ENCODE measurements at places on chromosomes 2 and 18.
A peak's percentile ranks its signal among the peaks of the same experiment; 100 is the strongest.

DNA sequence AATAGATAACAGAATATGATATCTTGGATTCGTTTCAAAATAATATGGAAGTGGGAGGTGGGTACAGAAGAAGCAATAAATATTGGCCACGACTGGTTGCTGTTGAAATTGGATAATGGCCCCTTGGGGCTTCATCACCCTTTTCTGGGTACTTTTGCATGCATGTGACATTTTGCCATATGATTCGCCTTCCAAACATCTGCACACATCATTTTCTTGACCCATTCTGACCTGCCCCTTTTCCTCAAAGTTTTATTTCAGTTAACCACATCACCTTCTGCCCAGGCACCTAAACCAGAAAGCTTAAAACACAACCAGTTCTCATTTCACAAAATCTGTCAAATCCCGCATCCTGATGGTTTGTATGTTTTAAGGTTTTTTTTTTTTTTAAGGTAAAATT, 116.7 kb upstream of the AGAP1 start:
- DNase-seq: no peak

DNA sequence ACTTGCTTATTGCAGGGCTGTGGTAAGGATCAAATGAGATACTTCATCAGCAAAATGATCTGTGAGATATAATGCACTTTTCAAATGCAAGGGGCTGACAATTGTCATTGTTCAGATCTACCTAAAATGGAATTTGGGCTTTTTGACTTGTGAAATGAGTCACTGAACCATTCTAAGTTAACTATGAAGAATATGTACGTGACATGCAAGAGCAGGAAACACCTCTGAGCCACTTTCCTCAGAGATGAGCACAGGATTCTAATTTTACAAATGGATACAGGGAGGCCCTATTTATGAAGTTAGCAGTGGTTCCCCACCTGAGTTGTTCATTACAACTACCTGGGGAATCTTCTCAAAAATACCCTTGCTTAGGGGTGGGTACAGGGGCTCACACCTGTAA, 26.7 kb downstream of the CTLA4 start:
- no peak for DNase-seq

DNA sequence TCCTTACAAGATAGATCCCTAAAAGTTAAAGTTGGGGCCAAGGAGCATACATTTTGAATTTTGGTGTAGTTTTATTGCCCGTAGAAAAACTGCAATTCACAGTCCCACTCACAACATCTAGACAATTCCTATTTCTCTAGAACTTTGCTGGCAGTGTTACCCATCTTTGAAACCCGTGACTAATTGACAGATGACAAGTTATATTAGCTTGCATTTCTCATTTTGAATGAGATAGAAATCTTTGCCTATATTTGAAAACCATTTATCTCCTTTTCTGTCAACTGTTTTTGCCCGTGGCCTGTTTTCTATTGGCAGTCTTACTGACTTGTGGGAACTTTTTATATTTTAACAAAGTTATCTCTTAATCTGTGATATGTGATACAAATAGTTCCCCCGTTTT, 50.0 kb downstream of the OXER1 start:
- no peak for DNase-seq

DNA sequence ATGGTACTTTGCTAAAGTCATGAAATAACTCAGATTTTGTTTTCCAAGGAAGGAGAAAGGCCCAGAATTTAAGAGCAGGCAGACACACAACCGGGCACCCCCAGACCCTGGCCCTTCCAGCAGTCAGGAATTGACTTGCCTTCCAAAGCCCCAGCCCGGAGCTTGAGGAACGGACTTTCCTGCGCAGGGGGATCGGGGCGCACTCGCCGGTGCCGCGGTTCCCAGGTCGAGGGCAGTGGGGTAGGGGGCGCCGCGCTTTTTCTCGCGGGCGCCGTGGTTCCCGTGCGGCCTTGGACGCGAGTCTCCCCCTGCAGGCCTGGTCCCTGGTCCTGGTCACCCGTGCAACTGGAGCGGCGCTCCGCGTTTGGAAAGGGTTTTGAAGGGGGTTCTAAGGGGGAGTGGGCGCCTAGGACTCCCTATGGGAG, 1.2 kb downstream of the ZNF236 start:
- no peak for DNase-seq

GRCh38 chr2:21860907-21861306, 737.1 kb downstream of the TDRD15 start:
- DNase-seq: no peak

DNA sequence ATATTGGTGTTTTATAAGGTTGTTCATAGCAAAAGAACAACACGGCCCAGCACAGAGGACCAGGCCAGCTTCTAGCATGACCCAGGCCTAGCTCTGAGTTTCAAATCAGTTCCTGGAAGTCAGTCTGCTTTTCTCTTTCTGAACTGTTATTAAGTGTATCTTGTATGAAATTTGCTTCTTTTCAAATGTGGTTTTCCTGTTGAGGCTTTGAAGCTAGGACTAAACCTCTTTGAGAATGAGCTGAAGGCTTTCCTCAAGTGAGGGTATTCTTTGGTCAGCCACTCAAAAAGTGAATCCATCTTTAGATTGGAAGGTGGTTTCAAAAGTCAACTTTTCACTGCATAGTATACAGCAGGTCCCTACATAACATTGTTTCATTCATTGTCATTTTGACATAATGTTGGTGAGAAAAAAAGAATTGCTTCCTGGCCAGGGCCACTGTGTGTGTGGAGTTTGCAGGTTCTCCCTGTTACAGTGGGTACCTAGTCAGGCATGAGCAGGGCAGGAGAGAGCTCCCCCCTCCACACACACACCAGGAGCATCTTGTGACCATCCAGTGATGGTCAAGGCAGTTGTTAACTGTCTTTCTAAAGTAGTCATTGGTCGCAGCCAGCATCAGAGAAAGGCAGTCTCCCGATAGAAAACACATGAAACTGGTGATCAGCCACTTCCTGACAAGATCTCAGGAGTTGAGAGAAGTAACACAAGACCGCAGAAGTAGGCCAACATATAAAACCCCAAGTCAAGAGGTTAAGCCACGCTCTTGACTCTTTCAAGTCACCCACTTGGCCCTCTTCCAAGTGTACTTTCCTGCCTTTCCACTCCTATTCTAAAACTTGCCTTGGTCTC, 6.7 kb upstream of the ACAA2 start:
- DNase-seq: peak; percentile 48

All from T-cell (primary cell).